Activated CD4-positive, alpha-beta T cell treated with anti-CD3 and anti-CD28 coated beads, Interleukin-2, amount 50 U/mL, for 4 hours (primary cell): ENCODE measurements at places on chromosomes 5 and 9.

GRCh38 chr9:116067566-116067965 is 86.0 kb upstream of the PAPPA start:
- no peak for DNase-seq

GRCh38 chr9:132901858-132902831 is 23.4 kb downstream of the SPACA9 start:
- DNase-seq, result peak; percentile 75

DNA sequence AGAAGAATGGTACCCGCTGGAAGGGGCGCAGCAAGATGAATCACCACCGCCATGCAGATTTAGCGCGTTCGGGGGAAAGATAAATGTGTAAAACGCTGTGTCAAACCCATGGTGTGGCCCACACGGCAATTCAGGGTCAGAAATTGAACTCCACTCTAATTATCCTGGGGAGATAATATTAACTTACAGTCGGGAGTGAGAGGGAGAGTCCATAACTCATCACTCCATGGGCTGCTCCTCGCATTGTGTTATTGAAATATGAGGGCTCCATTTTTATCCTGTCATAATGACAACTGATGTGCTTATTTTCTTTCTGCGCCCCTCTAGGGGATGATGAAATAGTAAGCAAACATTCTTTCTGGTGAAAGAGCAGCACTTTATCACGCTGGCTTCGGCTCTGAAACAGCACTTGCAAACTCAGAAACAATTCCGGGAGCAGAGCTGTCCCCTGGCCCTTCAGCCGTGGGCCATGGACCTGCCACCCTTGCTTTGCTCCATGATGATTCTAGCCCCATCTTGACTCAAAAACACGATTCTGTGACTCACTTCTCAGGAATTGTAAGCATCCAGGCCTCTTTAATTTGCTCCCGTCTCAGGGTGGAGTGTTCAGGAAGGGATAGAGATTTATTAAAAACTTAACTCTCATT is 431.6 kb downstream of the IRX1 start:
- no peak for DNase-seq

- no peak for DNase-seq
Measured at GRCh38 chr5:159106193-159106568, 6.5 kb upstream of the EBF1 start.

DNA sequence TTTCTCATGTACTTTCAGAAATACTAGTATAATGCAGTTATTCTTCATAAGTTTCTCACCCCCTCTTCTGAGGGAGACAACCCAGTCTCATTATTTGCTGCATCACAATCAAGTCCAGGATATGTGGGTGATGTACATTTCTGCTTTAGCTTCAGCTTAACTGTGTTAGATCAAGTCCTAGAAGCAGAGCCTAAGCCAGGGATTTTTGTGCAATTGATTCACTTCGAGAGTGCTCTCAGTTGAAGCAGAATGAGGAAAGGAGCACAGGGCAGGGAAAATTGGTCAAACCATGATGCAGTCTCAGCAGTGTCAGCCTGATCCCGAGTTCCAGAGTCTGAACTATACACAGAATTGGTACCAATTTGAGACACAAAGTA is 15.1 kb downstream of the HNRNPK start:
- DNase-seq, result no peak

- no peak for DNase-seq
Measured at GRCh38 chr5:87572090-87572489, 159.4 kb upstream of the CCNH start.

DNA sequence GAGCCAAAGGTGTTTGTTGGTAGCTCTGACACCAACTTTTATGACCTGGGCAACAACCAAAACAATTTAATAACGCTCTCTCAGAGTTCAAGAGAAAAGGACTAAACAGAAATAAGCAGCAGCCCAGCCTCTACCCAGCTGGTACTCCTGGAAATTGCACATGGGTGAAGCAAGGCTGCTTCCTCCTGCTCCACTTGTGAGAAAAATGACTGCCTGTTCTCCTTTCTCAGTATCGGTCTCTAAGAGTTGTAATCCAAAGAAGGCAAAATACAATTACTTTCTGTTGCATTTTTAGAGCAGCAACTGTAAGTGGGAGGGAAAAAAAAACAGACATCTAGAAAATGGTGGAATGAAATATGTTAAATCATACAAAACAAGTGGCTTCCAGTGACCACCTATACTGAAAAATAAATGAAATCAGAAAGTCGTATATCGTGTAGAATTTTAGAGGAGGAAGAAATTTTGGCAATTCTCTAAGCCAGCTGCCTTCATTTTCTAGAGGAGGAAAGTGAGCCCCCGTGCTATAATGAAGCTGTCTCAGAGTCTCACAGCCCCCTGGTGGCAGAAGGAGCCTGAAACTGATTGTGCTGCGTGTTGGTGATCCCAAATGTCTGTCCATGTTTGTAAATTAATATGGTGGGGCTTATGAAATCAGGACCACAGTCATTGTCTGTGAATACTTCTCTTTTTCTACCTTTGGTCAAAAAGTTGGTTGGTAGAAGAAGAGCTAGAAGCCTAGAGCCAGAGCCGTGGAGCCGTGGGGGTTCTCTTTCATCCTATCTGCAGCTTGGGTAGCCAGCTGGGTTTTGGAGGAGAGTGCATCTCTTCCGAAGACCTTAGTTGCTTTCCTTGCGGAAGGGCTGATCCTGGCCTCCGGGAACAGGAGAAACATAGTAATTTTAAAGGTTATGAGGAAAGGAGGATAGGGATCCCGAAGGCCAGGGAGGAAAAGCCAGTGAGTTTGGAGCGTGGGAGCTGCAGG is 139.9 kb downstream of the PIP5K1B start:
- DNase-seq, result no peak

DNA sequence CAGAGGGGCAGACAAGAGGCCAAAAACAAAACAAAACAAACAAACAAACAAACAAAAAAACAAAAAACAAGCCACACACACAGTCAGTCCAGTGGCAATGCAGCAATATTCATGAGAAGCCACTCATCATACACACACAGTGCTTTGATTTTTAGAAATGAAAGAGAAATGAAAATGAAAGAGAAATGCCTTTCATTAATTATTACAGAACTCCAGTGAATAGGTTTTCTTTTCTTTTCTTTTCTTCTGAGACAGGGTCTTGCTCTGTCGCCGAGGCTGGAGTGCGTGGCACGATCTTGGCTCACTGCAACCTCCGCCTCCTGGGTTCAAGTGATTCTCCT is 36.9 kb downstream of the SPRY4 start:
- DNase-seq, result no peak

DNA sequence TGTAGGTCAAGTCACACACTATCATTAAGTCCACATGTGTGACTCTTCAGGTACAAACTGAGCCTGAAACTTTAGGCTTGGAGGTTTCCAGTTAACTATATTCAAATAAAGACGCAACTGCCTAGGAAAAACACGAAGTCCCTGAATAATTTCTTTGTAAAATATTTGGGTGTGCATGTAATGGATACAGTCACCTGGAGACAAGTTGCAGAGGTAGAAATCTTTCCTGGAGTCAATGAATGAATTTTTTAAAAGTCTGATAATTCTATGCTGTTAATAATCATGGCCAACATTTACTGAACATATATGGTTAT is 132.7 kb downstream of the MTX3 start:
- DNase-seq, result no peak

DNA sequence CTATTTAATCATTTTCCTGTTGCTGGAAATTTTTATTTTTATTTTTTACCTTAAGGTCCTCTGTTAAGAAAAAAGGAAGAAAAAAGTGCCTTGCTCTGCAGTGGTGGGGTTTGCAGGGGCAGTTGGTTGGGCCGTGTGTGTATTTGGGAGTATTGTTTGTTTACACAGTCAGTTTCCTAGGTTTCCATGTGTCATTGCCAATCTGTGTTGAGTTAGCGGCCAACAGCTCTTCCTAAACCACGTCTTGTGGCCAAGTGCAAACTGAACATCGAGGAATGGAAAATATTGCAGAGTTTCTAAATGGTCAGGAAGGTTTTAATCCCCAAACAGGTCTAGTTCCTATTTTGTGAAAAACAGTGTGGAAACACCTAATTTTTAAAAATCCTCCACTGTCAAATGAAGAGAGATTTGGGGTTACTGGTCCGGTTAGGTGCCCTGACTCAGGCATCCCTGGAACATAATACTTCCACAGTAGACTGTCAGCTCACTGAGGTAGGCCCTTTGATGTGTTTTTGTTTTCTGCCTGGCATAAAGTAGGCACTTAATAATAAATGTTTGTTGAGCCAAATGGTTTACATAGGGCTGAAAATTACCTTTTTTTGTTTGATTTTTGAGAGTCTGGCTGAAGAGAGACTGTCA is 37.0 kb downstream of the MAMDC2 start:
- no peak for DNase-seq

DNA sequence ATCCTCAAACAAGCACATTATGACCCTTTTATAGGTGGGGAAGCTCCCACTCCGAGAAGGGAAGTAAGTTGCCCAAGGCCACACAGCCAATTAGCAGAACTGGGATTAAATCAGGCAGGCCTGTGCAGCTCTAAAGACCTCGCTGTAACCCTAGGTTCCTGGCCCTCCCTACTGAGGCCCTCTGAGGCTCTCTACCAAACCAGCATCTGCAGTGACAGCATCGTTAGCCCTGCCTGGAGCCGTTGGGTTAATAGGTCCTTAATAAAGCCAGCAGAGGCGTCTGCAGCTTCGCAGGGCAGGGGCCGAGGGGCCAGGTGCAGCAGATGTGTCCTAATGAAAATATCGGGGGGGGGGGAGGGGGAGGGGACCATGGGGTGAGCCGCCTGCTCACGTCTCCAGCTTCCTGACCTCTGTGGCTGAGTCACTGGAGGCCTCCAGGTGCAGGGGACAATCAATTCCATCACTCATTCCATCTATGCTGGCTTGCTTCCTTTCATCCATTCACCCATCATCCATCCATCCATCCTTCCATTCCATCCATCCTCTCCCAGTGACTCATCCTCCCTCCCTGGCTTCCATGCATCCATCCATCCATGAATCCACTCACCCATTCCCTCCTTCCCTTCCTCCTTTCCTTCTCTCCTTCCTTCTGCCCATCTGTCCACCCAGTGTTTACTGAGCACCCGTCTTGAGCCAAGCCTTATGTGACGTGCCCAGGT is 203.9 kb downstream of the C9orf50 start:
- DNase-seq, result no peak

GRCh38 chr9:88092797-88093331 is 45.4 kb downstream of the SPATA31C2 start:
- DNase-seq, result no peak

DNA sequence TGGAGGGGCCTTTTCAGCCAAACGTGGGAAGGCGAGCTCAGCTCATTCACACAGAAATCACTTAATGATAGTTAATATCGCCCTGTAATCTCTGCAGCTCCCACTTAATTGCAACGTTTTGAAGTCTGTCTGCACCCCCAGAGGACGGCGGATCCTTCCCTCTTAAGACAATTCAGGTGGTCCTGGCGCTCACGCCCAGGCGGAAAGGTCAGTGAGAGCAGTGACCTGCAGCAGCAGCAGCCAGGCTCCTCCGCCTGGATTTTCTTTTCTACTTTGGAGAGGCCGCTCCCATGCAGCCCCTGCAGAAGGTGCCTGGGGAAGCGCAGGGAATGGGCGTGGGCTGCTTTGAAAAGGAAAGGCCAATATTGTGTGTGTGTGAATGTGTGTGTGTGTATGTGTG is 400.9 kb upstream of the IRX1 start:
- no peak for DNase-seq

DNA sequence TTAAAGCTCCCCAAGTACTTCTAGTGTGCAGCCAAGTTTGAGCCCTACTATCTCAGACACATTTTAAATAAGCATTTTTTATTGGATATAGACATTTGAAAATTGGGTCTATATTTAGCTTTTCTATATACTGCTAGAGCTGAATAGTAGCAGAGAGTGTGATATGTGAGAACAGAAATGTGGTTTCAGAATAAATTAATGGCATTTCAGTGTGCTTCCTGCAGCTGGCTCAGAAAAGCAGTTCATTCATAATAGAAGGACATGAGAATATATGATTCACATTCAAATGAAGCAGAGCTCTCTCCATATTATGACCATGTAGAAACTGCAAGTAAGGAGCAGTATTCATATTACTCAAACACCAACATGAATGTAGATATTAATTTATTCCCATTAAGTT is 464.0 kb downstream of the PTPRD start:
- DNase-seq, result no peak

GRCh38 chr5:78090002-78090401 is 204.5 kb downstream of the AP3B1 start:
- no peak for DNase-seq

DNA sequence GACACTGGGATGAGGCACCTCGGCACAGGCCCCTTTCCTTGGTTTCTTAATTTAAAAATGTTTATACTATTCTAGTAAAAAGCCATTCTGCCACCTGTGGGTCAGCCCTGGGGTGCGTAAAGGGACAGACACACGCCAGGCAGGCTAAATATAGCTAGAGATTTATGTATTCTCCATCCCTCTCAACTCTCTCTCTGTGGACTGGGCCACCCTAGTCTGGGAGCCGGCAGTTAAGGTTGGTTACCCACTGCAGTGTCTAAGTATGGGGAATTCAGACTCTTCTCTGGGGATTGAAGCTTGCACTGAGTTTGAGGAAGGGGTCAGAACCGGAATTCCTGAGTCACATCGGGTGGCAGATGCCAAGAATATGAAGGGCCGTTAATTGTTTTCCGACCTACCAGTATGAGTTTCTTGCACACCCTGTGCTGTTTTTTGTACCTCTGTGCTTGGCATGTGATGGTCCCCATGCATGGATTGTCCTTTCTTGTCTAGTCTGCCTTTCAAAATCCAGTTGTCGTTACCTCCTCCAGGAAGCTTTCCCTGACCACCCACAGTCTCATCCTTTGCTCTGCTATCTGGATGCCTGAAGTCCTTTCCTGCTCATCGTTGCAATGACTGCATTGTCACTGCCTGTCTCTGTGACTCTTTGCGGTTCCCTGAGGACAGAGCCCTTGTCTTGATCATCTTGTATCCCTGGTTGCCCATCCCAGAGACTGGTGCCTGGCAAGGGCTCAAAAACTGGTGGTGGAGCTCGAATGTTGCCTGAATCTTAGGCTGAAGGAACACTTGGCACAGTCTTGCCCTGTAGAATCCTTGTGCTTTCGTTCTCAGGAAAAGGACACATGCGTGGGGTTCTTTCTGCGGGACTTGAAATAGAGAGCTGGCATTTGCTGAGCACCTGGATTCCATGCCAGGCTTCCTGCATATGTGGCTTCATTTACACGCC is 2.1 kb downstream of the NEURL1B start:
- DNase-seq, result no peak

- no peak for DNase-seq
Measured at GRCh38 chr5:97167435-97167834, 15.6 kb downstream of the RIOK2 start.

DNA sequence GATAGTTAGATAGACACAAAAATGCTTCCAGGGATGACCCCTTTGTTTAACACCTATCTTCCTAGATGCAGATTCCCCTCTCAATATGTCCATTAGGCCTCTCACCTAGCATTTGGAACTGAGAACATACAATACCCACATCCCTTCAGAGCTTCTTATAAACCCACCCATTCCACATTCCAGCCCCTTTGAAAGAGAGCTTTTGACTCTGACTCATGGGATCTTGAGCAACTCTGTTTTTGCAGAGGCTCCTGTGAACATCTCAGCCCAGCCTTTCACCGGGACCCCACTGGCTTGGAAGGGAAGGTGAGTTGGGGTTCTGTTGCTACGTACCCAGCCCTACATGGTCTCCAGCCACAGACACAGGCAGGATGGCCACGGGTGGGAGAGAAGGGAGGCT is 195.5 kb downstream of the FRMD3 start:
- DNase-seq, result no peak
